ENCODE measurements at places on chromosomes 11 and 22. TPM values are rescaled to one million over a fixed set of nuclear protein-coding genes. Genes with fewer than 3 reads are reported as not detected.

VPREB1 gene
- total RNA-seq, result not detected

SLC6A5 gene
- total RNA-seq, result not detected

CBLIF gene
- total RNA-seq, result not detected

AQP11 gene
- 1.7 TPM for total RNA-seq

OR51B4 gene
- total RNA-seq, result not detected
